Stimulated activated CD4-positive, alpha-beta T cell treated with anti-CD3 and anti-CD28 coated beads, Interleukin-4, amount 100 ng/mL, for 24 hours (primary cell): ENCODE measurements at places on chromosomes 16 and 17.

- no peak for DNase-seq
These were observed 69.7 kb downstream of the RPA1 start for GRCh38 chr17:1899403-1900000.

GRCh38 chr17:72053036-72053435 is 67.8 kb upstream of the SOX9 start:
- DNase-seq: no peak

- no peak for DNase-seq
These were observed 3.2 kb downstream of the MAP1LC3B start for GRCh38 chr16:87395181-87395842.

GRCh38 chr16:30186782-30187555 is 3.6 kb downstream of the CORO1A start:
- peak; percentile 91 for DNase-seq

- DNase-seq: no peak
These were observed 151.3 kb downstream of the RPTOR start for GRCh38 chr17:80695979-80696378.

DNA sequence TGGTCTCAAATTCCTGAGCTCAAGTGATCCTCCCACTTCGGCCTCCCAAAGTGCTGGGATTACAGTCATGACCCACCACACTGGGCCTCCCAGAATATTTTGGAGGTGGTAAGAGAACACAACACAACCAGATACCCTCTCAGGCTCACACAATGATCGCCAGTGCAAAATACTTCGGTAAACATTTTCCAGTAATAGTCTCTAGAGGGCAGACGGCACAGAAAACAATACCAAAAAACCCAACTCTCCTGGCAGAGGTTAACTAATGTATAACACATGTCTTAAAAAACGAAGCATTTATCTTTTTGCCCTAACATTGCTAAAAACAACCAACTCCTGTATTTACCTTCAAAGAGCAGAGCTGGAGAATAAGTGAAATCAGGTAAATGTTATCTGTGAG is 10.5 kb downstream of the NUFIP2 start:
- DNase-seq: no peak

- no peak for DNase-seq
These were observed 10.5 kb downstream of the GAS2L2 start for GRCh38 chr17:35742496-35742895.

DNA sequence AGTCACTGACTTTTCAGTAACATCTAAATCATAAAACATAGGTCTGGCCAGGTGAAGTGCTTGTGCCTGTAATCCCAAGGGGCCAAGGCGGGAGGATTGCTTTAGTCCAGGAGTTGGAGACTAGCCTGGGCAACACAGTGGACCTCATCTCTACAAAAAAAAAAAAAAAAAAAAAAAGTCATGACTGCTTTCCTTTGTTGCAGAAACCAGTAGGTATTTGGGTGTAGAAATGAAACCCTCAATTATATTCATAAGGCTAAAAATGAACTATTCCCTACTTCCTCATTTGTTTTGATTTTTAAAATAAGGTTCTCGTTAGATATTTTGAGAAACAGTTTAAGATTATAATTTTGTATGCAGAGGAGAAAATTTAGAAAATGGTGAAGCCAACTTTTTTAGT is 26.0 kb downstream of the PITPNC1 start:
- DNase-seq: no peak

DNA sequence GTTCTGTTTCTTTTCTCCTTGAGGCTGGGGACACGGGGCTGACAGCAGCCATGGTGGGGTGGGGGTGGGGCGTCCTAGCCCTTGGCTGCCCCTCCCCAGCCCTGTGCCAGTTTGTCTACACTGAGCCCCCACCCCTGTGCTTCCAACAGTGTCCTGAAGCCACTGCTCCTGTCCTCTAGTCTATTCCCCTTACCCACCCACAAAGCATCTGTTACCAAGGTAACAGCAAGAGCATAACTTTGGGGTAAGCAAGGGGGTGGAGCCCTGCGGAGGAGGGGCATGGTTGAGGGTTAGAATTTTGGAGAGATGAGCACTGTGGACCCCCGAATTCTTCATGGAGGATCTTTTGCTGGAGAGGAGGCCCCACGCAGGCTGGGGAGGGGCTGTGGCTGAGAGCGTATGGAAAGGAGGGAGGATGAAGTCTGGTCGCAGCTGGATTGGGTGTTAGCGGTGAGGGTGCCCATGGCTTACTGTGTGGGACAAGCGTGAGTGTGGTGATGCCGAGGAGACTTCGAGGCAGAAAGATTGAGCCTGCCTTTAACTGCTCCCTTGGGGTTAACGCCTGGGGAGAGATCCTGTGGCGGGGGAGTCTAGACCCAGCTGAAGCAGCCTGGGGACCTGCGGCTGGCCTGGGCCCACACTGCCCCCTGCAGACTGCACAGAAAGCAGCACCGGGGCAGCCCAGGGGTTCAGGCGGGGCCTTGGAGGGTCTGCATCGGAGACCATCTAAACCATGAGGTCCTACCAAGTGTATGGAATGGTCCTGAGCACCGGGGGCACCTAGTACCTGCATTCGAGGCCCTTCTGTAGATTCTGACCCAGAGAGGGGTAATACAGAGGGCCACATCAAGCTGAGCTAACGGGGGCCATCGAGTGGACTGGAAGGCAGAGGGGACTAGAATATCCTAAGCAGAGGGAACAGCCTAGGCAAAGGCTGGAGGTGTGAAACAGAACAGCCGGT is 6.1 kb upstream of the STAC2 start:
- DNase-seq: peak; percentile 62

DNA sequence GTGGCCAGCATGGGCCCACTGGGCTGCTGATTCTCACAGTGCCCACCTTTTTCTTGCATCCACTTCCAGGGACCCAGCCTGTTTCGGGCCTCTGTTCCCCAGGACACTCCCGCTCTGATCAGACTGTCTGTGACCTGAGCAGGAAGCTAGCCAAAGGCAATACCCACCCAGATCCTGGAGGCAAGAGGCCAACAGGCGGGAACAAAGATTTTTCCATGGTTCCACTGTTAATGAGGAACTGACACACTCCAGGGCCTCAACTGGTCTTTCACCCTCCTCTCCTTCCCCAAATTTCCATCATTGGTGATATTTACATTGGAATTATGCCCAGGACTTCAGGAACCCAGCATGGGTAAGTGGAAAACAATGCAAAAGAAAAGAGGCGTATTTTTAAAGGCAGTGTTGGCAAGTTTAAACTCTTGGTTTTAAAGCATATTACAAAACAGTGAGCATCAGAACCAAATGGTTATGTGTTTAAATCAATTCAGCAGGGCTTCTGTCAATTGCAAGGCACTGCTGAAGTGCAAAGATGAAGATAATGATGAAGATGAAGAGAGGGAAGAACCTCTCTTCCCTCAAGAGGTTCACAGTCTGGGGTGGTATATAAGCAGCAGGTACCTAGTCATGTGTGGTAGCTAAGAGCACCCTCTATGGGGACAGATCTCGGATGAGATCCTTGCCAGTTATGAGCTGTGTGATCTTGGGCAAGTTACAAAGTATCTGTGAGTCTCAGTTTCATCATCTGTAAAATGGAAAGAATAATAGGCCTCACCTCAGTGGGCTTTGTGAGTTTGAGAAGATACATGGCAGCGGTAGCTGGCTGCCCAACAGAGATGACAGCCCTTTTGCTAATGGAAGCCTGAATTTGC is 14.4 kb upstream of the ATP2A3 start:
- no peak for DNase-seq

GRCh38 chr17:77117415-77117814 is 23.4 kb upstream of the SEC14L1 start:
- DNase-seq: no peak

DNA sequence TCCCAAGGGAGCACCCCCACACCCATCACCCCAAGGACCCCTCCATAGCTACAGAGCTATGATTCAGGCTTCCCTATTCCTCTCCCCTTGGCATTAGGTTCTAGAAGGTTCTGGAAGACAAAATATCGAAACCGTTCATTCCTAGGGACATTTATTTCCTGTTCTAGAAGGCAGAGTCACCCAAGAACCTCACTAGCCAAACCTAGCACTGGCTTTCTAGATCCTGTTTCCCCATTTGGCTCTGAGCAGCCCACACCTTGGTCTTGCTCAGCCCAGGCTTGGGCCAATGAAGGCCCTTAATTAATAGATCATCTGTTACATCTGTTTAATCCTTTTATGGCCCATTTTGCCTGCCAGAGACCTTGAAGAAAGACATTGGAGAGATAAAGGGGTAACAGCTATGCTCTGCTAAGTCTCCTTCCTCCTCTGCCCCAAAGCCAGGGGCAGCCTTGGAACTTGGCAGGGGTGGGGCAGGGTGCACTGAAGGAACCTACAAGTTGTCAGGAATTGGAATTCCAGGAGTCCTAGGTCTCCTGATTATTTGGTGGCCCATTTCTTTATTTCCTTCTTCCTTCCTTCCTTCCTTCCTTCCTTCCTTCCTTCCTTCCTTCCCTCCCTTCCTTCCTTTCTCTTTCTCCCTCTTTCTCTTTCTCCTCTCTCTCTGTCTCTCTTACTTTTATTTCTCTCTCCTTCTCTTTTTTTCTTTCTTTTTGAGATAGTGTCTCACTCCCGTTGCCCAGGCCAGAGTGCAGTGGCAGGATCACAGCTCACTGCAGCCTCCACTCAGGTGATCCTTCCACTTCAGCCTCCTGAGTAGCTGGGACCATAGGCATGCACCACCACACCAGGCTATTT is 8.7 kb upstream of the FZD2 start:
- no peak for DNase-seq

DNA sequence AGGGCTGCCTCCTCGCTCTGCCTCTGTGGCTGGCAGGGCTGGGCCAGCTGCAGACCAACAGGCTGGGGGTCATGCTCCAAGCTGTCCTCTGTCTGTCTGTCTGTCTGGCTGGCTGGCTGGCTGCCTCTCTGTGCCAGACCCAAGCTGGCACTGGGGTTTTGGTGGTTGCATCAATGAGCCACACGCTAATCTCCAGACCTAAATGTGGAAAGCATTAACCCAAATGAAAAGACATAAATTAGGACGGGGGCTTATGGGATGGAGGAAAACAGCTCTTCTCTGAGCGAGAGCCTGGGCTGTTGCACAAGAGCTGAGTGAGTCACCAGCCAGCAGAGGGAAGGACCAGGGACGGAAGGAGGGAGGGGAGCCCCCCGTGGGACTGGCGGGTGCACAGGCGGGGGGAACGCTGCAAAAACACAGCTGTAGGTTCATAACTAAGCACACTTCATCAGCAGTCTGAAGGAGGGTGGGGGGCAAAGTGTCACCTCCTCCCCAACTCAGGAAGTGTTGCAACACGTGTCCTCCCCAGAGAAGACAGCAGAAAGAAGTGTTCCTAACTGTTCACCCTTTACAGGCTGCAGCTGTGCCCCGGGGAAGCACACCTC is 83.4 kb downstream of the GAS7 start:
- peak; percentile 27 for DNase-seq

DNA sequence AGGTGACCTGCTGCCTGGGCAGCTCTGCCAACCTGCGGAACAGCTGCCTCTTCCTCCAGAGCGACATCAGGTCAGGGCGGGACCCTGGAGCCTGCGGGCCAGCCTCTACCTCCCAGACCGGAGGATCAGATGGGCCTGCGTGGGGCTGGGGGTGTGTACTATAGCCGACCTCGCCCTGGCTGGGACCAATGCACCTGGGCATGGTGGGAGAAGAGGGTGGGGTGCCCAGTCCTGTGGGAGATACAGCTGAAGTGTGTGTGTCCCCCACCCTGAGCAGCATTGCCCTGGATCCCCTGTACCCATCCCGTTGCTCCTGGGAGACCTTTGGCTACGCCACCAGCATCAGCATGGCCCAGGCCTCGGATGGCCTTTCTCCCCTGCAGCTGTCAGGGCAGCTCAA is 19.3 kb downstream of the CASKIN2 start:
- no peak for DNase-seq

GRCh38 chr17:78672005-78672404 is 94.8 kb upstream of the DNAH17 start:
- no peak for DNase-seq

- DNase-seq: no peak
These were observed 61.0 kb downstream of the TNRC6C start for GRCh38 chr17:78019367-78019975.

- DNase-seq: no peak
These were observed 45.9 kb downstream of the SRCIN1 start for GRCh38 chr17:38559880-38560230.
